ENCODE measurements at places on chromosomes 3 and 15. TPM values are rescaled to one million over a fixed set of nuclear protein-coding genes. Genes with fewer than 3 reads are reported as not detected.

DNA sequence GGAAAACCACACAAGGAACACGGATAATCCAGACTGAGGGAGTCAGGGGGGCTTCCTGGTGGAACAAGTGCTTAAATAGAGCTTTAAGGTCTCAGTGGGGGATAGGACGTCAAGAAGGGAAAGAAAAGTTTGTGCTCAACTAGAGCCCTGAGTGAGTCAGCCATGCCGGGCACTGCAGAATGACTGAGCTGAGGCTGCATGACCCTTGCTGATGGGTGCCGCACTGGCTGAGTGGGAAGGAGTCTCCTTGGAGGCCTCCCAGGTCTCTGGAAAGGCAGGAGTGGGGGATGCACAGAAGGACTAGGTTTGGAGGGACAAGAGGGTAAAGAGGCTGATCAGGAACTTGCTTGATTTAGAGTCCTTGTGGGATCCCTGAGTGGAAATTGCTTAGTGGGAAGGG, 150.3 kb downstream of the RPLP1 start:
- no peaks in the 10 kb centered on the region for H3K4me1 ChIP-seq
- H3K27me3 ChIP-seq, result 0 out of 2 replicates have a peak, but pooled peaks cover 3% of the 10 kb centered on the region
- no peaks in the 10 kb centered on the region for H3K36me3 ChIP-seq
- no peak overlapping the region for H3K4me3 ChIP-seq
- no peak overlapping the region for H3K27ac ChIP-seq

- H3K27ac ChIP-seq, result no peak overlapping the region
- H3K27me3 ChIP-seq, result no peaks in the 10 kb centered on the region
- no peaks in the 10 kb centered on the region for H3K4me1 ChIP-seq
These were observed 119.1 kb downstream of the ATG7 start for GRCh38 chr3:11391174-11391879.

DNA sequence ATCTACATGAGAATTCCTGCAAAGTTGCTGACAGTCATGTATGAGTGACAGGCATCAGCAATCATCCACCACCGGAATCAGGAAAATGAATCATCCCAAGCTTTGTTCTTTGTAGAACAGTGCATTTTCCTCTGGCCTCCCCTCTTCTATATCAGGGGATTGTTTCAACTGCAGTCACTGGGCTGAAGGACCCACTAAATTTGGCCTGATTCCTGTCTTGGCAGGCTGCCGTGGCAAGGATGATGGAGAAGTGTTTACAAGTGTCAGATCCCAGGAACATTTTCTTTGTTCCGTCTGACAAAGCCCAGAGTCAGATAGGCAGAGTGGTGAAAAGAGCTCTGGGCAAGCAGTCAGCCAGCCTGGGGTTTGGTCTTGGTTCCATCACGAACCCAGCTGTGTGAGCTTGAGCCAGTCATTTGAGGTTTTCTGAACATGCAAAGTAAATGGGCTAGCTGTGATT, 175.1 kb upstream of the TSC22D2 start:
- H3K4me3 ChIP-seq, result no peak overlapping the region
- H3K27ac ChIP-seq, result no peak overlapping the region
- no peaks in the 10 kb centered on the region for H3K36me3 ChIP-seq

DNA sequence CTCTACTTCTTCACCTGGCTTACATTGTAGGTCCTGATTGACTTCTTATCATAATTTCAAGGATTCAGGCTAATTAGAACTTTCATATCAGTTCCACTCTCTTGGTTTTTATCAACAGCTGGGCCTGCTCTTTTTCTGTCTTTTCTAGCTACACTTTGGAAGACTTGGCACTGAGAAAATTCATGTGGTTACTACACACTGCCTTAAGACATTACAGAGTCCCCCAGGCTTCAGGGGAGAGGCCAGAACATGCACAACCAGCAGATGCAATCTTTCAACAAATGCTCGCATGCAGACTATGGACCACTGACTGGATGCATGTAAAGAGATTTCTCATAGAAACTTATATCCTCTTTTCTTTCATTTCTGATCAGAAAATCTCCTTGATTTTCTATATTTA, 423.5 kb downstream of the TUSC7 start:
- DNase-seq, result no peak
- H3K4me3 ChIP-seq, result no peak overlapping the region
- H3K27me3 ChIP-seq, result no peaks in the 10 kb centered on the region
- no peaks in the 10 kb centered on the region for H3K36me3 ChIP-seq

DNA sequence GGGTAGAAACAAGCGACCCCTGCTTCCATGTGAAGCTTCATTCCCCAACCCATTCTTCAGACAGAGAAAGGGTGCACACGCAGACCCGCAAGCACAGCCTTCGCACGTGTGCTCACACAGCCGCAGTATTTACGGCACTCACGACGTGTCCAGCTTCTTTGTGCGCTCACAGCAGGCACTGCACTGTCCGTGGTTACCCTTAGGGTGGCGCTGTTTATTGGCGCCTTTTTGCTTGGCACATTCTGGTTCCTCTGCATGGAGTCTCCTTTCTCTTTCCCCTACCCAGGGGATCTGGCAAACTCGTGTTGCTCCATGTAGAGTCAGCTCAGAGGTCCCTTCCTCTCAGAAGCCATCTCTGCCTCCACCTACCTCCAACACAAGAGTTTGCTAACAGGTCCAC, 115.1 kb downstream of the SLCO3A1 start:
- no peaks in the 10 kb centered on the region for H3K36me3 ChIP-seq
- no peaks in the 10 kb centered on the region for H3K27me3 ChIP-seq
- no peak for DNase-seq
- H3K4me1 ChIP-seq, result no peaks in the 10 kb centered on the region
- no peak overlapping the region for H3K27ac ChIP-seq

GRCh38 chr15:66178531-66178910, 75.0 kb downstream of the MEGF11 start:
- H3K36me3 ChIP-seq, result no peaks in the 10 kb centered on the region
- no peak overlapping the region for H3K4me3 ChIP-seq
- peaks cover 6% of the 10 kb centered on the region for H3K4me1 ChIP-seq
- DNase-seq, result no peak
- H3K27ac ChIP-seq, result no peak overlapping the region

- DNase-seq, result no peak
- H3K27ac ChIP-seq, result no peak overlapping the region
- H3K36me3 ChIP-seq, result no peaks in the 10 kb centered on the region
These were observed 360.4 kb downstream of the EFHB start for GRCh38 chr3:19573644-19574043.

- no peak overlapping the region for H3K27ac ChIP-seq
- no peak overlapping the region for H3K4me3 ChIP-seq
- no peaks in the 10 kb centered on the region for H3K27me3 ChIP-seq
- H3K36me3 ChIP-seq, result no peaks in the 10 kb centered on the region
These were observed 35.9 kb downstream of the SAXO2 start for GRCh38 chr15:82298520-82298919.

The GP9 gene
- total RNA-seq, result not detected

The MDFIC2 gene
- not detected for total RNA-seq

The SPESP1 gene
- not detected for total RNA-seq
